NCI-H1092 (cell line): ENCODE measurements at places on chromosomes 3 and 15.
A peak's percentile ranks its signal among the peaks of the same experiment; 100 is the strongest.

- DNase-seq: no peak
These were observed 101.7 kb downstream of the DAPK2 start for GRCh38 chr15:63944681-63944955.

- DNase-seq: no peak
These were observed 16.2 kb downstream of the SLC6A6 start for GRCh38 chr3:14418296-14419250.

DNA sequence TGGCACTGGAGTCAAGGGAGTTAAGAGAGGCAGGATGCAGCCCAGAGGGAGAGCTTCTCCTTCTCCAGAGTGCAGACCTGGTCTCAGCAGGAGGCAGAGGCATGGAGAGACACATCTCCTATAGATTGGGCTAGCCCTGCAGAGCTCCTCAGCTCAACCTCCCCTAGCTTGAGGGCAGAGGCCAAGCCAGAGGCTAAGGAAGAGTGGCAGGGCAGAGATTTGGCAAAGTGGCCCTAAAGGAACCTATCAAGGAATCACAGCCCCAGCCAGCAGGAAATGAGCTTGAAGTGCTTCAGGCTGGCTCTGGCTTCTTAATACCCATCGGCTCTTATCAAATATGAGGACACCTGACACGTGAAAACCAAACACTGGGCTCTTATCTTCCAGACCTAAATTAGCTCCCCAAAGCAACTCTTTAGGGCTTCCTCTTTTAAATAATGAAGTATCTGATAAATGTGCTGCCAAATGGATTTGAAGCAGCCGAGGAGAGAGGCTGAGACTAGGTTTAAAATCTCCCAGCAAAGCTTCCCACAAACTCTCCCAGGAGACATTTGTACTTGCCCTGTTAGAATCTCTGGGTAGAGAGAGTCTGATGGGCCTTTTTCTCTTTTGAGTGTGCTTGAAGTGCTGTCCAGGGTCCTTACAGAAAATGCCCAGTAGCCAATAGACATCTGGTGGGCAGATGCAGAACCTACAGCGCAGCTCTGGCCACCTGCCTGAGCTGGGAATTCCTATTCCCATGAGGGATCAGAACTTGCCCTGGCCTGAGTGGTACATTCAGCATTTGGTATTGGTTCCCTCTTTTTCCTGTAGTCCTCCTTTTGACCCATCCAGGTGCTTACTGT, 271.4 kb downstream of the CLSTN2 start:
- peak; percentile 72 for DNase-seq

DNA sequence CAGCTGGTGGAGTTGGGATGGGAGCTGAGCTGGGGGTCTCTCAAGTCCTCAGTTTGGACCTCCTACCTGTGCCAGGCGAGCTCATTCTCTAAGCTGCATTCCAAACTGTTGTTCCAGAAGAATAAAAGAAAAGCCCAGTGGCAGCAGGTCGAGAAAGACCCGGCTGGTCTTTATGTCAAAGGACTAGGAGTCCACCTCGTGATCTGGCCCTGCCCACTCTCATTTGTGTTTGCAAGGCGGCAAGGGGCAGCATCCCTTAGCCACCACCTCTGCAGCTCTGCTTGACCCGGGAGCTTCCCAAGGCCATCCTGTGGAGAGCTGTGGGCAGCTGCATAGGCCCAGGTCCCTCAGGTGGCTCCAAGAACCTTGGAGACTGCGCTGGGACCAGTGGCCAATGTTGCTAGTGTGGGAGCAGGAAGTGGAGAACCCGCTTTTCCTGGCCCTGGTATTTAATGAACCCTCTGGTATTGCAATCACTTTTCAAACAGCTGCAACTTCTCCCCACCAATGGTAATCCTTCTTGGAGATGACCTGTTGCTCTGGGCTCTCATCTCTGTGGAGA, 30.9 kb downstream of the KY start:
- no peak for DNase-seq

- no peak for DNase-seq
These were observed 72.8 kb downstream of the EOMES start for GRCh38 chr3:27649277-27649676.

GRCh38 chr15:80873366-80873952, 94.3 kb downstream of the CEMIP start:
- no peak for DNase-seq

DNA sequence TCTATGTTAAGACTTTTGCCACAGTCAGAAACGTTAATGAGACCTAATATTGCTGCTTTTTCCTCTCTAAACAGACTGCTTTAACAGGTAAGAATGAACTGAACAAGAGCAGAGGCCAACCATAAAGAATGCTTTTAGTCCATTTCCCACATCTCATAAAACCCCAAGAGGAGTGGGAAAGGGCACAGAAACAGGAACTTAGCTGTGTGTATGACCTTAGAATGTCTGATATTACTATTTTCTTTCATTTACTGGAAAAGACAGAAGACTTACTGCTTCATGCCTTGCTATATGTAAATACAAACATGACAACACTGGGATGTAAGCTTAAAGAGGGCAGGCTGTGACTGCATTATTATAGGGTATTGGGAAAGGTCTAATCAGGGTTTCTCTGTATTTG, 115.0 kb downstream of the ISL2 start:
- no peak for DNase-seq

DNA sequence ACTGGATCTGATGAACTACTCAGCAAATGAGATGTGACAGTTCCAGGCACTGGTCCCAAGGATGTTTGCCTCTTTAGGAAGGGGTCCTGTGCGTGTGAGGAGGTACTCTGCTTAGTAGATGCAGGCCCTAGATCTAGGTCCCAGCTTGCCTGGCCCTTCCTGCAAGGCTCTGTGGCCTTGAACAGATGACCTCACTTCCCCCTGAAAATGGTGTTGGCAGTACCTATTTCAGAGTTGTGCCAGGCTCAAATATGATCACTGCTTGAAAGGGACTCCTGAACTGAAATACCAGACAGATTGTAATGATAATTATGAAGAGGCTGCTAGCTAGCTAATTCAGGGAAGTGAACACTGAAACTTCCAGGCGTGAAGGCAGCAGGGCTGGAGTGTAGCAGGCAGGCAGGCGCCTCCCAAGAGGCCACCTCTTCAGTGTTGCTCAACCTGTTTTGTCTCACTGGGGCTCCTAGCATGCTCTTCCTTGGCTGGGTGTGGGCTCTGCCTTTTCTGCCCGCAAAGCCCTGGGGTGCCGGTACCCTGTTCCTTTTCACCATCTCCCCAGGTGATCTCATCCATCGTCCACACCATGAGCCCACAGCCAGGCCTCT, 24.1 kb upstream of the CPNE9 start:
- no peak for DNase-seq

DNA sequence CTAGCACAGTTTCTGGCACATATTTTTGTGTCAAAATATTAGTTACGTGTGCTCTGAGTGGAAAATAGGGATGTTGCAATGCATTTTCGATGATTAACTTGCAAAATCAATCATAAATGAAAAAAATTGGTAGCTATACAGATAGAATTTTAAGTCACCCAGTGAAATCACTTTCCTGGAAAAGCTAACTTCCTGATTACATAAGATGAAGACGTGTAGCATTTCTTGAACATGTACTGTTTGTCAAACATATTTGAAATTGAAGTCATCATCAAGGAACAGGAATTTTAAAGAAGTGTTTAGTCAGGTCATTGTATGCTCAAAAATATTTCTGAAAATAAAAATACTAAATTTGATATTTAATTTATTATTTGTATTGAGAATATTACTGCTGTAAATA, 977.7 kb downstream of the PLOD2 start:
- no peak for DNase-seq

GRCh38 chr3:66907136-66907535, 91.0 kb upstream of the KBTBD8 start:
- no peak for DNase-seq

- no peak for DNase-seq
These were observed 72.3 kb downstream of the ZNF609 start for GRCh38 chr15:64532521-64533315.

DNA sequence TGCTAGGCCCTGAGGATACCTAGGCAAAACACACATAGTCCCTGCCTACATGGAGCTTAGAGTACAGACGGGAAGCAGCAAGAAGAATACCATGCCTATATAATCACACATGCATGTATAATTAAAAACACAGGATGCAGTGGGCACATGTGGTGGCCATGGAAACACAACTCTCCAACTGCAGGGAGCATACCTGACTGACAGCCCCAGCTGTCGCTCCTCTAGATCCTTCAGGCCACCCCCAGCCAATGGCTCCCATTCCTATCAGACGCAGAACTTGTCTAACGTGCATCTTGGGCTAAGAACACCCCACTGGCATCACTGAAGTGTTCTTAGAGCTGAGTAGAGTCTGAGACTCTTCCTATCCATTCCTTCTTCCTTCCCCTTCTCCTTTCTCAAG, 125.5 kb upstream of the FRMD4B start:
- no peak for DNase-seq

GRCh38 chr15:41772720-41773331, 1.5 kb upstream of the MAPKBP1 start:
- peak; percentile 2 for DNase-seq

- no peak for DNase-seq
These were observed 171.1 kb upstream of the STT3B start for GRCh38 chr3:31361371-31362273.

DNA sequence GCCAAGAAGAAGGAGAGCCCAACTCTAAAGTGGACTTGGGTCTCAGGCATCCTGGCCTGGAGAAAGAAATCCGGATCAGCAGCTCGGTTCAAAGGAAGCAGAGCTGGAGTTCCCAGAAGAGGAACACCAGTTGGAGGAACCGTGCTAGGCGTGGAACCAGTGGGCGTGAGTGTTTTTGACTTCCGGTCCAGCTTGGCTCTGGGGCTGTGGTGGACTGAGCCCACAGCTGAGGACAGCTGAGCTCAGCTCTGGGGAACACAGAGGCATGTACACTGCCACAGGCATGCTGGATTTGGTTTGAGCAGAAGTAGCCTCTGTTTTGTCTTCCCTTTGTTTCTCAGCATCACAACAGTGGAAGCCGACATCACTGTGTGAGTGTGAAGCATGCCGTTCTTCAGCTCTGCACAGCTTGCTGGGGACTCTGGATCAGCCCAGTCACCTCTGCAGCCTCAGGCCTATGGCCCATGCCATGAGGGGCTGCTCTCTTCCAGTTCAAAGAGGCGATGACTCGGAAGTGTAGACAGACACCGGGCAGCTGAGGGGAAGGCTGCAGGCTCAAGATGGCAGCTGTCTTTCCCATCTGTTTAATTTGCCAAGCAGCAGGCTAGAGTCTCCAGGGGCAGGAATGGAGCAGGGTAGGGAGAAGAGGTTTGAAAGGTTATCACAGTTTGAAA, 185.8 kb upstream of the UBE3A start:
- DNase-seq: no peak

DNA sequence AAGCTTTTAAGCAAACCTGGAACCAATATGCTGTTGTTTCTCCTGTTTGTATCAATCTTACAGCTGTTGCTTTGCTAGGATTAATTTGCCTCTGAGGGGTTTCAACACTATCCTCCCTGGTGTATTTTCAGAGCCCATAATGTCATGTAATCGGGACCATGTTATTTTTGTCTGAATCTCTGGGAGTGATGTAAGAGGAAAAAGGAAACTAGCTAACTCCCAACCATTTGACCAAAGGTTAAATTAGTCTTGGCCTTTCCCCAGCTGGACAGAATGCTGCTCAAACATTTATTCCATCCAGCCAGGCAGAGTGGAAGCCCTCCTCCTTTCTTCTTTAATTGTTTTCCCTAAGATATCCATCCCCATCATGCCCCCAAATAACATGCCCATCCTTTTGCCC, 142.2 kb downstream of the ALDH1A2 start:
- DNase-seq: no peak

GRCh38 chr3:42830437-42831320, 21.4 kb downstream of the ACKR2 start:
- DNase-seq: peak; percentile 42

GRCh38 chr3:198112031-198112430, 152.0 kb downstream of the LMLN start:
- DNase-seq: no peak
